ENCODE measurements at places on chromosomes 3 and 15. TPM values are rescaled to one million over a fixed set of nuclear protein-coding genes. Genes with fewer than 3 reads are reported as not detected.

Gene MELTF
- 0.69 TPM for total RNA-seq

Gene SAXO2
- 2.6 TPM for total RNA-seq

Gene ILDR1
- not detected for total RNA-seq

Gene NRG4
- total RNA-seq = not detected

Gene SERPINI1
- total RNA-seq = 0.25 TPM

Gene GOLGA8K
- not detected for total RNA-seq

Gene RFX7
- total RNA-seq = 21.3 TPM

Gene GCSAM
- total RNA-seq = 4.3 TPM

Gene CELSR3
- 7.7 TPM for total RNA-seq

Gene SIDT1
- 38.3 TPM for total RNA-seq

Gene RPUSD2
- total RNA-seq = 24.3 TPM

Gene CPLX3
- total RNA-seq = 0.19 TPM
